Fibroblast of the conjunctiva (primary cell): ENCODE measurements at places on chromosomes 11 and 22.

GRCh38 chr11:72753341-72754148 lies 1.3 kb upstream of the ARAP1 start:
- DNase-seq: no peak

DNA sequence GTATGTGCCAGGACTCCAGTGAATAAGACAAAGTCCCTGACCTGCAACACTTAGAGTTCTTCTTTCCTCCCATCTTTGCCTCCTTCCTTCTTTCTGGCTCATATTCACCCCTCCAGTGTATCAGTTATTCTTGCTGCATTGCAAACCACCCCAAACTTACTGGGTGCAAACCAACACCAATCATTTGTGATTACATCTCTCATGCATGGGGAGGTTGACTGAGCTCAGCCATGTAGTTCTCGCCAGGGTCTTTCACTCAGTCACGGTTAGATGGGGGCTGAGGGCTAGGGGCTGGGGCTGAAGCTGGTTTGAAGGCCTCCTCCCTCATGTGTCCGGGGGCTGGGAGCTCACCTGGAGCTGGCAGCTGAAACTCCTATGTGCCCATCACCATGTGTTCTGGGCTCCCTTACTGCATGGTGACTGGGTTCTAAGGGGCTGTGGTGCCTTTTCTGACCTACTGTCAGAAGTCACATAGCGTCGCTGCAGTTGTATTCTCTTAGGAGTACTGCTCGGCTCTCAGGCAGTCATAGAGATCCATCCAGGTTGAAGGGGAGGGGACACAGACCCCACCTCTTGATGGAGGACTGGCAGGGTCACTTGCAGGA lies 35.0 kb upstream of the CACNG2 start:
- DNase-seq: no peak

DNA sequence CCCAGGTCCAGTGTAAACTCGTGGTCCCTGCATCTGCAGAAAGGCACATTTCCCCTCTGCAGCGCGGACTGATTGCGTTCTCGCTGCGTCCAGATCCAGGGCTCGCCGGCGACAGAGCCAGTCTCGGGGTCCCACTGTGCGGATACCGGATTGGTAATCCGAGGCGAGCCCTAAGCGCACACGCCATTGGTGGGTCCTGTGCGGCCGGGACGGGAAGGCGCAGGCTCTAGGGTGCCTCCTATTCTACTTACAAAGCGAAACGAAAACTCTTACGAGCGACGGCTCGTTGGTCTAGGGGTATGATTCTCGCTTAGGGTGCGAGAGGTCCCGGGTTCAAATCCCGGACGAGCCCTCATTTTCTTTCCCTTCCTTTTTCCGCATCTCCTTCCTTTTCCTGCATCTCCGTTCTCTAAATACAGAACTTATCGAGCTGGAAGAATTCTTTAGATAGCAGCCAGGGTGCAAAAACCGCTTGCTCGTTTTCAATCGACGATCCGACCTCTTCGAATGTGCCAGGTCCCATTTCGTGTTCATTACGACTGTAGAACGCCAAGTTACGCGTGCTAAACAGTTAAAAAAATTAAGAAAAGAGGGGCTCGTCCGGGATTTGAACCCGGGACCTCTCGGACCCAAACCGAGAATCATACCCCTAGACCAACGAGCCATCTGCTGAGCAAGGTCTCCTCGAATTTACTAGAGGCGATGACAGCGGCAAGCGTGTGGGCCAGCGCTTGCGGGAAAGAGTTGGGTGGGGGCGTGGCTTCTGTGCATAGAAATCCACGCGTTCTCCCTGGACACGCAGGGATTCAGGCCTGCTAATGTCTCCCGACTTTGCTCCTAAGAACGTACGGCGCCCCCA lies 29.2 kb upstream of the WNT11 start:
- DNase-seq: peak; percentile 88

GRCh38 chr11:21385669-21386440 lies 716.5 kb downstream of the NELL1 start:
- DNase-seq: no peak

GRCh38 chr22:30843245-30843644 lies 125.3 kb downstream of the MORC2 start:
- DNase-seq: peak; percentile 5

DNA sequence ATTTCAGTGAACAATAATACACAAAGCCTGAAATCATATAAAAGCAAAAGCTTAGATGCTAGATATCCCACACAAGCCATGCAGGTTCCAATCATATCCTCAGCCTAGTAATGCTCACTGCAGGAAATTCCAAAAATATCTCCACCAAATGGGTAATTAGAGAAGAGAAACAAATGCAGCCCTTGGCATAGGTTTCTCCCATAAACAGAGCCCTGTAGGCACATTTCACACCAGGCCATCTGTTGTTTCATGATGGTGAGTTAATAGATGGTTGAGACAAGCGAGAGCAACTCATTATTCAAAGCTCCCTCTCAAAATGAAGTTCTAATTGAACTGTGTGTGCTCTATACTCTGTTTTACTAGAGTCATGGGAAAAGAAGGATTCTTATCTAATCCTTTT lies 154.6 kb upstream of the TRPC6 start:
- no peak for DNase-seq

- DNase-seq: no peak
Observed at GRCh38 chr11:100612766-100613165, 74.3 kb upstream of the ARHGAP42 start.

DNA sequence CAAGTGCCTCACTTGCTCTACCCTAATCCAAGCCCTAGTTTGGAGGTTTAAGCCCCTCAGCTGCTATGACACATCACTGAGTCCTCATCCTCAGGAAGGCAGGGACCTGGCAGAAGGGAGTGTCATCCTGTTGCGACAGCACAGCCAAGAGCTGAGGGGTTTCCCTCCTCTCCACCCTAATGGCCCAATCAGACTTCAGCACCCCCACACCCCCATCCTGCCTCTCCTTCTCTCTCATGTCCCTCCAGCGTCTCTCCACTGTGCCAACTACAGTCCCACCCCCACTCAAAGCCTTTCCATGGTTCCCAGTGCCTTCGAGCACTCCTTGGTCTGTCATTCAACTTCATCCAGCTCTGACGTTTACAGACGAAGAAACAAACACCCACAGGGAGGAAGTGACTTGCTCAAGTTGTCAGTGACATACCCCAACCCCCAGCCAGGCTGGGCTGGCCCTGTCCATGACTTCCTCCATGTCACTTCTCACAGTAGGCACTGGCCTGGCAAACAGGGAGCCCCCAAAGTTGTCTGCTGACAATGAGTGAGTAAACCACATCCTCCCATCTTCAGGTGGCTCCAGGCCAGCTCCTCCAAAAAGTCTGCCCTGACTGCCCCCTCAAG lies 15.6 kb downstream of the ARAP1 start:
- peak; percentile 18 for DNase-seq
